Testis (tissue), 5 donors: ENCODE measurements at places on chromosomes 11 and 22.
A peak's percentile ranks its signal among the peaks of the same experiment; 100 is the strongest.

GRCh38 chr22:42907404-42908373 lies 50.6 kb upstream of the ARFGAP3 start:
- DNase-seq: no peak

GRCh38 chr11:36195496-36196354 lies 93.5 kb downstream of the COMMD9 start:
- DNase-seq: peak; percentile 16

DNA sequence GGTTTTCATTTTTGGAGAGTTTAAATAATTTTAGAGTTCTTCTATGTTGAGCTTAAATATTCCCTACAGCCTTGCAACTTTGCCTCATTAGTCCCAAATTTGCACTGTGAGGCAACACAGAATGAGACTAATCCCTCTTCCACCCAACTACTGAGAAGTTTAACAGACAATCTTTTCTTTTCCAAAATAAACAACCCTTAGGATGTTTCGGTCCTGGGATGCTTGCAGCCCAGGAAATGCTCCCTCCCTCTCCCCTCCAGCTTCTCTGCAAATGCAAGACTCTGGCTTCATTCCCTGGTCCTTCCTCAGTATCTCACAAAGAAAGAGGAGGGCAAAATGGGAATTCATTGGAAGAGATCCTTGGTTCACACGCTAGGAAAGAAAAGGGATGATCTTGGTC lies 222.5 kb downstream of the ST3GAL4 start:
- DNase-seq: no peak

DNA sequence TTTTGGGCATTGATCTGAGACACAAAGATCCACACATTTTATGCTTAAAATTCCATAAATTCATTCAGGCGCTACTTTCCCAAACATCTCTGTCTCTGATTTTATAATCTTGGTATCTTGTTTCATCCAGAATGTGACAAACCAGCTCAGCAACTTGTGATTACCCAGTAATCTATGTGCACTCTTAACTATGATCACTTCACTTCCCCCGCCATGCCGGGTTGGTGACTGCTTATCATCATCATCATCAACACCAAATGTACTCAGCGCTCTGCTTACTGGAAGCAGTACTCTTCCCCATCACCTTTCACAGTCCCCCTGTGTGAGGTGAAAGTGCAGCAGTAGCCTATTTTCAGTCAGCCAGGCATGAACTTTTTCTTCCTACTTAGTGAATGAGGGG lies 15.2 kb upstream of the MMP7 start:
- no peak for DNase-seq

GRCh38 chr11:93236741-93237675 lies 39.2 kb upstream of the SLC36A4 start:
- peak; percentile 64 for DNase-seq

- DNase-seq: no peak
Measured at GRCh38 chr11:13984616-13985450, 22.3 kb downstream of the SPON1 start.

DNA sequence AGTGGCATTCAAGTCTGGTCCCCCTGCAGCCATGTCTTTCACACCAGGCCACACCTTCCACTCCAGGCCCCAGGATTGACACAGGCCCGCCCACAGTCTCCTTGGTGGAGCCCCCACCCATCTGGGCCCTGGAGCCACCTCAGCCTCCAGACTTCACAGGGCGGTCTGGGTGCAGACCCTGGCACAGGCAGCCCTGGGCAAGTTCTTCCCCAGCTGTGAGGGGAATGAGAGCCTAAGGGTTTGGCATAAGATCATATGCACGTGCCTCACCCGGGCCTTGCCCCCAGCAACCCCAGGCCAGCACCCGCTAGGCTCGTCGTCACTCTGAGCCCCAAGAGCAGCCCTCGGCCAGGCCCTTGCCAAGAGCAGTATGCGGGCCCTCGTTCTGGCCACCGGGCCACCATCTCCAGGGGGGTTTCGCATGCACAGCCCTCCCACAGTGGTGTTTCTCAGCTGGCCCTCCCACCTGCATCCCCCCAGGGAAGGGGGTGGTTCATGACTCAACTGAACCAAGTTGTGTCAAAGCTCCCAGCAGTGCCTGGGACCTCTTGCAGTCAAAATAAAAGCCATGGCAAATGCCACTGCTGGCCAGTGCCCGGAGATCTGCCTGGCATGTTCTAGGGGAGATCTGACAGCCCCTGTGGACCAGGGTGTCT lies 70.4 kb upstream of the KCNQ1OT1 start:
- peak; percentile 5 for DNase-seq

- DNase-seq: no peak
Measured at GRCh38 chr22:44071781-44072326, 47.8 kb downstream of the PARVB start.

GRCh38 chr11:133790995-133791394 lies 54.3 kb downstream of the SPATA19 start:
- DNase-seq: no peak

- DNase-seq: no peak
Measured at GRCh38 chr11:99505316-99505715, 484.6 kb downstream of the CNTN5 start.

DNA sequence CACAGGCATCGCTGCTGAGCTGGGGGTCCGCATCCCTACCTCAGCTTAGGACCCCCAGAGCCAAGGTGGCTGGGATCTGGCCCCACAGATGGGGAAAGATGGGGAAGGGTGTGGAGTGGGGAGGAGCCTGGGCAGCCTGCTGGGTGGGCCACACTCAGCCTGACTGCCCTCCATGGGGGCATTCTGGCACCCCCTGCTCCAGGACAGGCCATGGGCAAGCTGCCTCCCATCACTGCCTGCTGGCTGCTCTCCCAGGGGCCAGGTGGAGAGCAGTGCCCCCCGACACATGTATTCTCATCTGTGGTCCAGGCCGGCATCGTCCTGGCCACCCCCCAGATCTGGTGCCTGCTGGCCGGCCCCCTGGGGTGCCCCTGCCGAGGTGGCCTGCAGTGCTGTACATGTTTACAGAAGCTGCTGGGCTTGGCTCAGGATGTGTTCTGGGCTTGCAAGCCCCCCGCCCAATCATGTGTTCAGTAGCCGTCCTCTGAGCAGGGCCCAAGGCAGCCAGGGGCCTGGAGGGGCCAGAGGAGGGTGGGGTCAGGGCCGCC lies 7.8 kb upstream of the MYRF start:
- no peak for DNase-seq

DNA sequence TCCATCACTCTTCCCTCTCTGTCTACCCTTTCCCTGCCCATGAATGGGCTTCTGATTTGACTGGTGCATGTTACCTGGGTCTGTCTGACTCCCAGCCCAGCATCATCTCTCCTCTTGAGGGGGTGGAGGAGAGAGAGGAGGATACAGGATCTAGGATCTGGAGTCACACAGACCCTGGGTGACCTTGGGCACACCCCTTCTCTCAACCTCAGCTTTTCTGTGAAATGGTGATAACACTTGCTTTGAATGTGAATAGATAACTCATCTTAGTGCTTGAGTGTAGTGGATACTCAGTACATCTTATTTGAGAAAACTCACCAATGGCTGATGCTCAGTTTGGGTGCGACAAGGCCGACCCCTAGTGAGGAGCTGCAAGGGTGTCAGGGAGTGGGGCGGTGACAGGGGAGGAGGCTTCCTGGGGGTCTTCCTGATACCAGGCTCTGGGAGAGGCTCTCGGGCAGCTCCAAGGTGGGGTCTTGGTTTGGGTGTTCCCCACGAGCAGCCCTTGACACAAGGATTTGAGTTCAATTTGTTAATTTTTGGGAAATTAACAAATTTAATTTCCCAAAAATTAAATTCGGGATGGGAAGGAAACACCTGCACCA lies 9.0 kb downstream of the INCENP start:
- DNase-seq: no peak

GRCh38 chr11:14093065-14093464 lies 130.5 kb downstream of the SPON1 start:
- DNase-seq: no peak
